Suppressor macrophage treated with lipopolysaccharide for 1 hour (primary cell): ENCODE measurements at places on chromosomes 2 and 18.

DNA sequence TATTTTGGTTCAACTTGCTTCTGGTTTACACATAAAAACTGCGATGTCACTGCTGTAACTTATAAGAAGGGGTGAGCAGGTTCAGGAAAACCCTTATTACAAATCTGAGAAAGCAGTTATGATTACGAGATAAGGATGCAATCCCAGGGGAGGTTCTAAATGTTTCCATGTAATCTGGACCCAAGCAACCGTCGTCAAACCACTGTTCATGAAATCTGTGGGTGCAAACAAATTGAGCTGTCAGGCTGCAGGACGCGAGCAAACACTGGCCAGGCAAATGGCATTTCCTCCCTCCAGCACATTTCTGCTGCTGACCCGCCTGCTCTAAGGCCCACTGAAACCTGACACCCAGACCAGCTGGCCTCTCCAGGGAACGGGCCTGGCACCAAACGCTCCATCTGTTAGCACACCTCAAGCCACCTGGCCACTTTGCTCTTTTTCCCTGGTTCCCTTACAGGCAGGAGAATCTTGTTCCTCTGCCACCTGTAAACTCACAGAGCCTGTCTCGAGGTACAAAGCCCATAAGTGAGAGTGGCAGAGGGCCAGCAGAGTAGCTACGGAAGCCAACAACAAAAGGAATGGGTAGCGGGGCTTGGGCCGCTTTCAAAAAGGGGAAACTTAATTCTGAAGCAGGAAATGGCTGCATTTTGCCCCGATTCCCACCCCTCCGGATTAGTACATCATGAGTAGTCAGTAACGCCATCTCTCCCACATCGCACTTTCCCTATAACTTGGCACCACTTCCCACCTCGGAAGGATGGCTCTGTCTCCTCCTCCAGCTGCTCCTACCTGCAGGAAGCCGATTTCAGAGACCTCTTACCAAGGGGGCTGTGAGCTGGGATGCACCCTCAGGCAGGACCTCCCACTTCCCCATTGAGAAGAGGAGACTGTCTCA lies 26.5 kb downstream of the CRACDL start:
- peak; percentile 13 for DNase-seq

DNA sequence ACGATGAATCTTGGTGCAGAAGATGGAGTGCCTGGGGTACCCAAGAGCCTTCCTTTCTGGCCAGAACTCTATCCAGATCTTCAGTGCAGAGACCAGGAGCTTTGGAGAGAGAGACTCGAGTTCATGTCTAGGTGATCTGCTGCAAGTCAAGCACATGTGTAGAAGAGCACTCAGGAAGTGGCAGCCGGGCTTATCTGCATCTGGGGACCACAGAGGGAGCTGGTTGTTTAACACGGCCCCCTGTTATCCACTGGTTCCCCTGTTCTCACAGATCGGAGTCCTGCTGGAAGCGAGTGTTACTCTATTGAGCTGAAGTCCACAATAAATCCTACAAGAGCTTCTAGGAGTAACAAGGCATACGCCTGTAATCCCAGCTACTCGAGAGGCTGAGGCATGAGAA lies 128.3 kb downstream of the ACOXL start:
- DNase-seq, result no peak

- peak; percentile 70 for DNase-seq
Measured at GRCh38 chr18:63881851-63882250, 5.7 kb upstream of the SERPINB2 start.

DNA sequence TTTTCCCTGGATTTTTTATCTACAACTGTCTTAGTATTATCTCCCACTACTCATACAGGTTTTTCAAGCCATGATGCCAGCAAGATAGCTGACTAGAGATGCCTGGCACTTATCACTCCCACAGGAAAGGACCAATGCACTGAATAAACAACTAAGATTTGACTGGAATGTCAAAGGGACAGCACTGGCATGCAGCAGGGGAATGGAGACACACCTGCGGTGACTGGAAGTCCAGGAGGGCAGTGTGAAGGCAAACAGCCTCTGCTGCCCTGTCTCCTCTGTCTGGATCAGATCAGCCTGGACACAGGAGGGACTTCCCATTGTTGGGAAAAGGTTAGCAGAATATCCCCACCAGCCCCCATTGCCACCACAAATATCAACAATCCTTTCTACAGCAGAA lies 85.1 kb downstream of the TMEM237 start:
- DNase-seq, result no peak

DNA sequence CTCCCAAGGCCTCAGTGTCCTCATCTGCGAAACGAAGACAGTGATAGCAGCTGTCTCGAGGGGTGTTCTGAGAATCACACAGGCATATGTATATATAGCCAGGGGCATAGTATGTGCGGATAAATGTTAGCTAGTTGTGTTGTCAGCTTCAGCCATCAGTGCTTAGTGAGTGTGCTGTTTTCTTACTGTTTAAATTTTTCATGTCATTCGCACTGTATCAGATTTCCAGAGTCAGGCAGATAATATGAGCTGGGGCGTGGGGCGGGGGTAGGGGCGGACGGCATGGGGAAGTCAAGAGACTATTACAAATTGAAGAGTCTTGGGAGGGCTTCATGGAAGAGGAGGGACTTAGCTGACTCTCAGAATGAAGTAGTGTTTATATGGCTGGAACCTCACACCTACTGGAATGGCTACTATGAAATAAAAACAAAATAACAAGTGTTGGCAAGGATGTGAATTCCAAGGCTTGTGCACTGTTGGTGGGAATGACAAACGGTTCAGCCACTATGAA lies 7.0 kb downstream of the TRAPPC12 start:
- DNase-seq, result no peak

DNA sequence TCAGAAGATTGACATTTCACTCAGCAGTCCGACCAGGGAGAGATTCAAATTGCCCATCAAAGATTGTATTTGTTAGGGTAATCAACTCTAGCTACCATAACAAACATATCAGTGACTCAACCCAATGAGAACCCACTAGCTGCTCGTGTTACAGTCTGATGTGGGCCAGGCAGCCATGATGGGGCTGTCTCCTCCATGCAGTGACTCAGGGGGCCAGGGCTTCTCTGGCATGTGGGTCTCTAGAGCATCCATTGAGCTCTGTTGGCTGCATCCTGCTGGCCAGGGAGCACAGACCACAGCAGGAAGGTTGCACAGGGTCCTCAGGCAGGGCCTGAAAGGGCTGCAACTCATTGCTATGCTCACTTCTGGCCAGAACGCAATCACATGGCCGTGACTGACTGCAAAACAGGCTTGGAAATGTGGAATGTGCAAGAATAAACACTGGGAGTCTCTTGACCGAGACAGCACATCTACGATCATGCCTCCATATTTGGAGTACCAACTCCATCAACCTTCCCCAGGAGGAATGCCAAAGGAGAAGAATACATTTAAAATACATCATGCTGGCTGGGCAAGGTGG lies 216.8 kb downstream of the EIPR1 start:
- no peak for DNase-seq

- DNase-seq, result peak; percentile 36
Measured at GRCh38 chr18:321865-322467, 54.1 kb upstream of the THOC1 start.

- no peak for DNase-seq
Measured at GRCh38 chr2:221571025-221571550, 1.0 kb downstream of the EPHA4 start.

DNA sequence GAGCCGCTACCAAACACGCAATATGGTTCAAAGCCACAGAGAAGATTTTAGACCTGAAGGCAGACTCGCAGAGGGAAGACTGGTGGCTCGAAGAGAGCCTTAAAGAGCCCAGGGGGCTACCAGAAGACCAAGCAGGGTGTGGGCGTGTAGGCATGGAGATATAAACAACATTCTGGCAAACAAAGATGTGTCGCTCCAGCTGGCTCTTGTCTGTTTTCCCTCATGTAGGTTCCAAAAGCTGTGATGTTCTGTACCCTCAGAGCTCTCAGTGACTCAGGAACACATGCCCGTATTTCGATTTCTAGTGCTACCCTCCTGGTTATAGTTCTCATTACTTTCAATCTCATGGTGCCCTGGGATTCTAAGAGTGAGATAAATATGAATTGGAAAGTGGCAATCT lies 44.5 kb downstream of the DOCK10 start:
- DNase-seq, result no peak

GRCh38 chr2:165933211-165933910 lies 20.2 kb downstream of the TTC21B start:
- DNase-seq, result peak; percentile 15

DNA sequence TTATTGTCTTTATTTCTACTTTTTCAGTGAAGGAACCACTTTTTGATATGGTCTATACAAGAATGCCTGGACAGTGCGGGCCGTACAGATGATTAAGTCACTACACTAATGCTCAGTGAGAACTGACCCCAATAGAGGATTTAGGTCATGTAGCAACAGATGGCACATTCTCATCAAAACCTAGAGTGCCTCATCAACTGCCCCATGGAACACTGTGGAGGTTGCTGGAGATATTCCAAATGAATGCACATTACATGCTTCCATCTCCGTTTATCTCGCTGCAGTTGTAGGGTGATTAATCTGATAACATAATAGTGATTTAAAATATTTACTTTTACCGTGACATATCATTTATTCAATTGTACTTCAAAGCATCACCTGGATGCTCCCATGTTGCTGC lies 41.8 kb upstream of the COPS8 start:
- DNase-seq, result no peak

DNA sequence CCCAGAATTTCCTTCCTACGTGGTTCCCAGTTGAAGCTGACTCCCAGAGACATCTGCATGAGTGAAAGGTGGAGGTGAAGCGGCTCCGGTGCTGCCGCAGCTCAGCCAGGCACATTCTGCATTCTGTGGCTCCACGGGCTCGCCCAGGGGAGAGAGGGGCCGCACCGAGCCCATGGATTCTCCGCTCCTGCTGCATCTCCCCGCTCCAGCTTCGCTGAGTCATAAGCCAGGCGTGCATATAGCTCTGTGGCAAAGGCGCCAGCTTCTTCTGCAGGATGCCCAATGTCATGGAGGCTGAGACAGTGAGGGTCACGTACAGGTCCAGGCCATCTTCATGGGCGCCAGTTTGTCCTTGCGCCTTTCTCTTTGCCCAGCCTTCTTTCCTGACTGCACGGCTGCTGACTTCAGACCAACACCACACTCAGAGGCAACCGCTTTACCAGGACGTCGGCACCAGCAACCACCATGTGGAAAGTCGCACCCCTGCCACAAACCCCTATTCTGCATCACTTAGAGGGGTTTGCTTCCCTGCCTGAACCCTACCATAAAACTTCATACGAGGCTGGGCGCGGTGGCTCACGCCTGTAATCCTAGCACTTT lies 215.7 kb downstream of the MGAT5 start:
- no peak for DNase-seq

GRCh38 chr2:127047716-127048617 lies 59.0 kb downstream of the BIN1 start:
- DNase-seq, result no peak

- no peak for DNase-seq
Measured at GRCh38 chr2:135190799-135191198, 138.7 kb downstream of the RAB3GAP1 start.

- no peak for DNase-seq
Measured at GRCh38 chr2:143258126-143258892, 129.1 kb downstream of the ARHGAP15 start.

DNA sequence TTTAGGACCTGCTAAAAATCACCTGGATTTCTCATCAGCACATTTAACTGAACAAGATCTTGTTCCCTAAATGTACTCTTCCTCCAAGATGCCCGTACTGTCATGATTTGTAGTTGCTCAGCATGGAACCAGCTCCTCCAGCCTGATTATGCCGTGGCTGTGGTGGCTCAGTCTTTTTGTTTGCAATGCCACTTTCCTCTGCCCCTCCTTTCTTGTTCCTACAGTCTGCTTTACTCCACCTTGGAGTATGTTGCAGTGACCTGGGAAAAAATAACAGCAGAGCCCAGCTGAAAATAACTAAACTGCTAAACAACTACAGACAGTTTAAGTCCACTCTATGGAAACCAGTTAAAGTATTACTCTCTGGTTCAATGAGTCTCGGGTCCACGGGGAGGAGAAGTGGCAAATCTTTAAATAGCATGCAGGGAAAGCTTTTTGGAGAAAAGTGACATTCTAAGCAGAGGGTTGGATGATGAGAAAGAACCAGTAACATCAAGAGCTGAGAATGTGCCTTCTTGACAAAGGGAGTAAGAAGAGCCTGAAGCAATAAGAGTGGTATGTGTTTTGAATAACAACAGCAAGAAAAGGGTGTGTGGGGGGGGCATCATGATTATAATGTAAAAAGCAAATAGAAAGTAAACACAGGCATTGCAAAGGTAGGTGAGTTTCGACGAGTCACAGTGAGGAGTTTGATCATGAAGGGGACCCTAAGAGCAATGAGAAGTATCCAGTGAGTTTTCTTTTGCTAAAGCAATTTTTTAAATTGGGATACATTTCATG lies 225.7 kb downstream of the TMX3 start:
- no peak for DNase-seq

DNA sequence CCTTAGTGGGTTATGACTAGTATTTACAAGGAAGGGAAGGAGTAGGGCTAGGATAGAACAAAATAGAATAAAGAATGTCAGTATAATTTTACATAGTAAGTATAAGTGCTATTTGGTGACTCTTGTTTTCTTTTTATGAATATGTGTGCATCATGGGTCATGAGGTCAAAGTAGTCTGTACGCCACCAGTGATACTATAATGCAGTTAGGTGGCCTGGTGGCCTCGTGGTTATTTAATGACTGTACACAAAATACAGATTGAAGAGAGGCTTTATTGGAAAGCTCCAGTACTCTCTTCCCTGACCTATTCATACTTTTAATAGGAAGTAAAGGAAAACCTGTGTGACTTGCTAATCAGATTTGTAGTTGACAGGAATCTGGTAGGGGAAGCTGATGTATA lies 27.3 kb downstream of the CAB39 start:
- DNase-seq, result no peak

- DNase-seq, result no peak
Measured at GRCh38 chr2:207121784-207122183, 44.0 kb downstream of the KLF7 start.

- no peak for DNase-seq
Measured at GRCh38 chr2:121961761-121962160, 206.3 kb downstream of the TSN start.

GRCh38 chr2:86396291-86396785 lies 44.8 kb upstream of the KDM3A start:
- DNase-seq, result peak; percentile 59

DNA sequence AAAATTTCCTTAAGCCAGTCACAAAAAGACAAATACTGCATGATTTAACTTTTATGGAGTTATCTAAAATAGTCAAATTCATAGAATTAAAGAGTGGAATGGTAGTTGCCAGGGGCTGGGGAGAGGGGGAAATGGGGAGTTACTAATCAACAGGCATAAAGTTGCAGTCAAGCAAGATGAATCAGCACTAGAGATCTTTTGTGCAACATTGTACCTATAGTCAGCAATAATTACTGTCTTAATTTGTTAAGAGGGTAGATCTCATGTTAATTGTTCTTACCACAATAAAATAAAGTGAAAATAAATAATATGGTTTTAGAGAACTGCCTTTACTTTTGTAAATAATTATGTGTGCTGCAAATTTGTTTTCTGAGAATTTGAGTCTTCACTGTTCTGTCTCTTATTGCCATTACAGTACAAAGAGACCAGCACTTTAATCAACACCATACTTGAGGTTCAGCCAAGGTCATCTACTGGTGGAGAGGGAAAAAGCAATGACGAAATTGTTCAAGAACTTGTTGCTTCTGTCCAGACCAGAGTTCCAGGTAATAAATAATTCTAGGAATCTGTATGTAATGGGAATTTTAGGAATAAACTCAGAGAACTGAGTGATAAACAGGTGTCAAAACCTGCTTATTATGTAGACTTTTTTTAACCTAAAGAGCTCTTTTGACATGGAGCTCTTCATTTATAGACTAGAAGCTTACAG lies 75.5 kb downstream of the TRABD2A start:
- no peak for DNase-seq
